ENCODE measurements at places on chromosomes 2 and 18.

GRCh38 chr18:62420513-62421209, 95.6 kb downstream of the TNFRSF11A start:
- peak; percentile 11 for DNase-seq

GRCh38 chr18:56748698-56749268, 97.6 kb downstream of the WDR7 start:
- no peak for DNase-seq

- DNase-seq, result no peak
Observed at GRCh38 chr2:69791045-69791444, 38.4 kb upstream of the GMCL1 start.

GRCh38 chr18:58649966-58650816, 21.1 kb upstream of the MALT1 start:
- no peak for DNase-seq

- no peak for DNase-seq
Observed at GRCh38 chr2:102141970-102142828, at the start of gene IL1R1. Gene IL1R1, plus strand, starts transcription at chr2:102142746. Its CDS starts 14,979 bp downstream, at chr2:102157725.

DNA sequence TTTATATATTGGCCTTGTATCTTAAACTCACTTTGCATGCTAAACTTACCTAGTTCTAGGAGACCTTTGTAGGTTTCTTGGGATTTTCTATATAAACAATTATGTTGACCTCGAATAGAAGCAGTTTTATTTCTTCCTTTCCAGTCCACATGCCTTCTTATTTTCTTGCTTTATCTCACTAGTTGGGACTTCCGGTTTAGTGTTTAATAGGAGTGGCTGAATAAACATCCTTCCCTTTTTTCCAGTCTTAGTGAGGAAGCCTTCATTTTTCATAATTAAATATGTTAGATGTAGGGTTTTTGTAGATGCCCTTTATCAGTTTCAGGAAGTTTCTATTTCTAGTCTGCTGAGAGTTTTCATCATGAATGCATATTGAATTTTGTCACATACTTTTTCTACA, 347.3 kb upstream of the HNRNPA3 start:
- DNase-seq, result no peak

Measured in stimulated activated CD8-positive, alpha-beta memory T cell treated with anti-CD3 and anti-CD28 coated beads, Interleukin-15, amount 100 ng/mL, for 24 hours (primary cell).